ENCODE measurements at places on chromosomes 3 and 15.

DNA sequence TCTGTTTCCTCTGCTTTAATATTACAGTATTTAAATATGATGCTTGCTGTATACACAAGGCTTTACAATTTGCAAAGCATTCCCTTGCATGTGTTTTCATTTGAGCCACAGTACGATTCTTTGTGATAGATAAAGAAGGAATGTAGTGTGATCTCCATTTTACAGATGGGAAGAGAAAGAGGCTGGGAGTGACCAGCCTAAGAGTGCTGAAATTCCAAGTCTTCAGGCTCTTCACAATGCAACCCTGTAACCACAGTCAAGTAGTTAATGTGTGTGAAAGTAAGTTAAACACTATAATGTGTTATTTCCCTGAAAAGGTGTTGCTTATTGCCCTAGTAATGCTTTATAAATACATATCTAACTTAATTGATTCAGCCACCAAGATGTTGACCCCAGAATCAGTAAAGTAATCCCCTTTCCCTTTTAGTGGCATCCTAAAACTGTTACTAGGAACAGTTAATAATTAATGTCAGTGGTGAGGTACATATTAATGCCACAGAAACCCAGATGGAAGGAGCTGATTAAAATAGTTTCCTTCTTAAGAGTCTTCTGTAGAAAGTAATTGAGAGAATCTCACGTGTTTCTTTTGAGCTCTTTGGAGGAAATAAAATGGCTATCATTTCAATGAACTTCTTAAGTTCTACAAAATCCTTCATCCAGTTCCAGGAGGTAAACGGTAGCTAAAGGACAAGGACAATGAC is 110.4 kb downstream of the IL12A start:
- DNase-seq, result no peak

DNA sequence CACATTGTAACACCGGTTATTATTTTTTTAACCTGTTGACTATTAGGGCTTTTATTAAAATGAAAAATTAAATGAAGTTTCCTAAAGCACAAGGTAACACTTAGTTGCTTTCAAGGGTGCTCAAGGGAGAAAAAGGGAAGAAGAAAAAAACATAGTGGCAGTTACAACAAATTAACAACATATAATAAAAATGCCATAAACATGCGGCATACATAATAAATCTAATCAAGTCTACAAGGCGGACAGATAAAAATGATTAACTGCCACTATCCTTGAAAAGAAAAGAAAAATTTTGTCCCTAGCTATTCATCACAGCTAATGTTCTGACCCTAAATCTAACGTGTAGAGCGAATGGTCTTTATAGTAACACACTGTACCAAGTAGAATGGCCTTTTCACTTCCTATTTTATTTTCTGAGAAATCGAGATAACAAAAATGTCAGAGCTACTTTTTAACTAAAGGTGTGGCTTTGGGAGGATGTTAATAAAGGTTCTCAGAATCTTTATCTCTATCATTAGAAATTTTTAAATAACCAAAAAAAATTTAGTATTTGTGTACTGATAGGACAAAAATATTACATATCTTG is 194.9 kb downstream of the FOXP1 start:
- no peak for DNase-seq

DNA sequence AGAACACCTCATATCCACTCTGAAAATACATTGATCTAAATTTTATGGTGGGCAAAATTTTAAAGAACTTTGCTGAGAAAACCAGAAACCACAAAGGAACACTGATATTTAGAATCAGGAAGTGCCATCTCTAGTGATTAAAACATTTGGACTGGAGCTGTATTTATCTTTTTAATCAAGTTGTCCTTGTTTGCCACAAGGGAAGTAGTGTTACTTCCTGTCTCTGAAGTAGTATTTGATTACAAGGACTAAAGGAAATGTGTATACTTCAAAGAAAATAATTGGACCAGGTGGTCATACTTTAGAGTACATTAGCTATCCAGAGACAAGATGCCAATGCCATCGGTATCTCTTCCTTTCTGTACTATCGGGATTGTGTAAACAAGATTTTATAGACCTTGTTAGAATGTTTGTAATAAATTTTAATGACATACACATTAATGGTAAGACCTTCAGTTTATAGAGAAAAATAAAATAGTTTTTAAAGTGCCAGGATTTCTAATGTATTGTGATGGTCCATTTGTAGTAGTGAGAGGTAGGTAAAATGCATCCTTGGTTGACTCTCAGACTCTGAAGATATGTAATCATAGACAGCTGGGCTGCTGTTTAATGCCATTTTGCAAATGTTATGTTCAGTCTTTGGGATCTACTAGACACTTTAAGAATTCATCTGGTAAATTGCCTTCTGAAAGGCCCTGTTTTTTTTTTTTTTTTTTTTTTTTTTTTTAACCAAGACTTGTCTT is 131.9 kb downstream of the B3GALNT1 start:
- DNase-seq, result no peak

- DNase-seq, result no peak
Observed at GRCh38 chr15:62840526-62841268, 201.8 kb upstream of the TPM1 start.

DNA sequence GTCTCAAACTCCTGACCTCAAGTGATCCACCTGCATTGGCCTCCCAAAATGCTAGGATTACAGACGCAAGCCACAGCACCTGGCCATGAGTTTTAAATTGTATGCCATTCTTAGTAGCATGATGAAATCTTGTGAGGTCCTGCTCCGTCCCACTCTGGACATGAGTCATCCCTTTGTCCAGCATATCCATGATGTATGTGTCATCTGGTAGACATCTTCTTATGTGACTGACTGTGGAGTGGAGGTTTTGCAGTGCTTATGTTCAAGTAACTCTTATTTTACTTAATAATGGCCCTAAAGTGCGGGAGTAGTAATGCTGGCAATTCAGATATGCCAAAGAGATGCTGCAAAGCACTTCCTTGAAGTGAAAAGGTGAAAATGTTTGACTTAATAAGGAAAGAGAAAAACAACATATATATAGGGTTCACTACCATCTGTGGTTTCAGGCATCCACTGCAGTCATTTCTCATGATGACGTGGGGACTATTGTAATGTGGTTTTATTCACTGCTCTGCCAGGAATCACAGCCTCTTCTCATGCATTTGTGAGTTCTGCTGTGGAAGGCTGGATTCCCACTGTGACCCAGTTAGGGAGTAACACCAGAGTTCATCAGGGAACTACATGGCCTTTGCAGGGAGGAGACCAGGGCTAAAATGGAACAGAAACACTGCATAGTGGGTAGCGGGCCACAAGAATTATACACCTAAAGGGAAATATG is 204.6 kb upstream of the STRIT1 start:
- DNase-seq, result no peak

GRCh38 chr3:14988988-14989394 is 41.6 kb downstream of the NR2C2 start:
- DNase-seq, result no peak
